KG1 (cell line): ENCODE measurements at places on chromosomes 13 and 19.

DNA sequence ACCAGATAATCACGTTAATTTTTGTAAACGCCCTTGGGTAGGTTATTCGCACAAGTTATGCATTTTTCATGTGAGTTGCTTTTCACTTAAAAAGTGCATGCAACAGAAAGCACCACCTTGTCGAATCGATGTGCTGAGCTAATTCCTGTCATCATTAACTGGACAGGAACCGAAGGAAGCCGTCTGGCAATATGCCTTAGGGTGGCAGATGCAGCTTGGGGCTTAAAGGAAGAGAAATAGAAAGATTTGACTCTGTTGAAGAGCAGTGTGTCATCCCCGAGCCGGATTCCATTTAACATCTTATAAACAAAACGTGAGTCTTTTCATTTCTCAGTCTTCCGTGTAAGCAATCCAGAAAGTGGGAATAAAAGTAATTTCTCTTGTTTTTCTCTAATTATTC, 70.0 kb downstream of the ATP11A start:
- no peak for DNase-seq

GRCh38 chr19:40465025-40465556, 454 bp downstream of the BLVRB start:
- DNase-seq, result peak; percentile 53

DNA sequence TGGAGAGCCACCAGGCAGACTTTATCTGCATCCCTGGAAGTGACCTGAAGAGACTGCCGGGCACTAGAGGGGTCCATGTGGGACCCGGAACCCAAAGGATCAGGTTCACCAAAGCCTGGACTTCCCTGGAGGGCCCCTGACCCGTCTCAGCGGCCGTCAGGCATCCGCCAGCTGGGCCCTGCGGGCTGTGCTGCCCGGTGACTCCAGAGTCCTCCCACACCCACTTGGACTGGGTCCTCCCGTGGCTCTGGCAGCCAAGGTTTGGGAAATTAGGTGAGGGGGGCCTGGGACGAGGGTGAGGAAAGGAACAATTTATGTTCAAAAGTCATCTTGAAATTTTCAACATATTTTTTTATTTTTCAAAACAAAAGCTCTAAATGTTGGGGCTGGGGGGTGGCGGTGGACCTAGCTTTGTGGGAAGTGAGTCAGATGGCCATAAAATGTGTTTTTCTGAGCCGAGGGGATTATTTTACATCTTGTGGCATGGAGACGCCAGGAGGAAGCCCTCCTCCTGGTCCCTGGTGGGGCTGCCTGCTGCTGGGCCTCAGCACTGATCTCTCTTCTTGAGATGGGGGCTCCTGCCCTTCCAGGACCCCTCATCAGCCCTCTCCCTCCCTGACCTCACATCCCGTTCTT, 20.2 kb downstream of the CEBPA start:
- no peak for DNase-seq

DNA sequence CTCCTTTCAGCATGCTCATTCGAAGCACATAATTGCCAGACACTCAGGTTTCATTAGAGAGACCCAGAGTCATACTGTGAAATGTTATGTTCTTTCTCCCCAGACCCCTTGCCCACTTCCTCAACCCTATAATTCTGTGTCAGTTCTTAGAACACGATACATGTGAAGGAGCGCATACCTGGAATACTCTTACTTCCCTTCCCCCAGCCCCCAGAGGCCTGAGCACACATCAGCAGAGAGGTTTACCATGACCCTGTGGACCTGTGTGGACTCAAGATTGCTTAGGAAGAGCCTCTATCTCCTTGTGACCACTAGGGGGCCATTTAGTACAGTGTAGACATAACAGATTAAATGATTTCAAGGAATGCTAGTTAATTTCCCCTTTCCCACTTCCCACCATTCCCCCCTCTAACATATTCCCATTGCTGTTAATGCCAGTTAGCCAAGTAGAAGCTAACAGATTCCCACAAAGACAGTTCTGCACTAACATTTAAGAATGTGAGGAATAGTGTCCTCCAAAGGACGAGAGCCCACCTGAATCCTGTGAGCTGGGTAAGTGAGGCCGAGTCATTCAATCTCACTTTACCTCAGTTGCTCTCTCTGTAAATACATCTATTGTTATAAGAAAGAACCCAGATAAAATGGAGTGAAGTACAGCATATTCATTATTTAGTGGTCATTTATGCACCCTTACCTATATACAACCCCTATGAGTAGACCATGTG, 154.2 kb upstream of the MAB21L1 start:
- DNase-seq, result no peak

DNA sequence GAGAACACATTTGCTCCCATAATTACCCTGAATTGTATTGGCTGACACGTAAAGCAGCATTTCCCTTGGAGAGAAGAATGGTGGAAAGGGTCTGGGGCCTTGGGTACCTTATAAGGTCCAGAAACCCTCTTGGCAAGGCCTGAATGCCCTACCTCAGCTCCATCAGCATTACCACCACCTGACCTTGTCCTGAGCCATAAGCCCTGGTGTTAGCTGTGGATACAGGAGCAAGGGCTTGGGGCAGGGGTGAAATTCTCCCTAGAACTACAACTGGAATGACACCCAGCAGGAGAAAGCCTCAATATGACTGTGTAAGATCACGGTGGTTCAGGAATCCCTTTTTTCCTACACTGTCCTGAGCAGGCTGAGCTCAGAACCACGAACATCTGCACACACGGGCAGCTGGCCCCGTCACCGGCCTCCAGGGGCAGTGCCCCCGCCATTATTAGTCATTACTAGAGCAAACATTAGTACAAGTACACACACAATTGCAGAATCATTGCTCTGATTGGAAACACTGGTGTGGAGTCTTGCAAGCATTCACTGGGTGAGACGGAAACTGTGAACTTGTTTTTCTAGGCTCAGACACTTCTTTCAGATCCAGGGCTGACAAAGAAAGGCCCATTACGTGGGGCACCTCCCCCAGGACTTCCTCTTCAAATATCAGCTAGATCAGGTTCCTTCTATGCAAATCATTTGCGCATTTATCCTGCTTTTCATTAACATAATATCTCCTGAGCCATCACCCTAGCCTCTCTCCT, 26.8 kb upstream of the MTIF3 start:
- DNase-seq, result no peak

GRCh38 chr13:95643571-95643935, 953 bp downstream of the DZIP1 start:
- no peak for DNase-seq

DNA sequence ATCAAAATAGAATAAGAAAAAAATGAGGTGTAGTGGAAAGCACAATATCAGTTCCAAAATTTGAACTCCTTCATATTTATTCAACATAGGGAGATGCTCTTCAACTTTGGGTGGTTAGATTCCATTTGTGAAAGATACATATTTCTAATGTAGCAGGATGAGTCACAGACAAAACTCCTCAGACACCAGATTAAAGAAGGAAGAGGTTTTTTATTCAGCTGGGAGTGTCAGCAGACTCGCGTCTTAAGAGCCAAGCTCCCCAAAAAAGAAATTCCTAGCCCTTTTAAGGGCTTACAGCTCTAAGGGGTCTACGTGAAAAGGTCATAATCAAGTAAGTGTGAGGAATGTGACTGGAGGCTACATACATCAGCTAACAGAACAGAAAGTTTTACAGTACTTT, 6.8 kb upstream of the ZNF765 start:
- no peak for DNase-seq

DNA sequence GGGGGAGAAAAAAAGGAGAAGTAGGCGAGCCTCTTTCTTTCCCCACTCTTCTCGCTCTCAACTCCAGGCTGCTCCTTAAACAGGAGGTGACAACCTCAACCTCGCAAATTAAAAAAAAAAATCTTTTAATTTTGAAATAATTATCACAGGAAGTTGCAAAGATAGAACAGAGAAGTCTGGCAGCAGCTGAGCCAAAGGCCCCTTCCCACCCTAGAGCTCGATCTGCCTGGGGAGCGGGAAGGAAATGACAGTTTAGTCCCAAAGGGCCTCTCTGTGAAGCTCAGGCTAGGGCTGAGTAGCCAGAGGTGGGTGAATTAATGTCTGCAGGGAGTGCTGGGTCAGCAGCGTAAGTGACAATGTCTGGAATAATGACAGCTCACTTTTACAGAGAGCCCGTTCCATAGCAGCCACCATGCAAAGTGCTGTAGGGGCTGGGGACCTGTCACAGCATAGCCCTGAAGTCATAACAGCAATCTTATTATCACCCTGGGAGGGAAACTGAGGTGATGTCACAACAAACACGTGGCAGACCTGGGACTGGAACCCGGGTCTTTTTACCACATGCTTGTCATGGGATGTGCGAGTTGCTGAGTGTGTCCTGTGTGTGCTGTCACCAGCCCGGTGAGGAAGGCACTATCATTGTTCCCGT, 8.8 kb upstream of the CD22 start:
- no peak for DNase-seq

DNA sequence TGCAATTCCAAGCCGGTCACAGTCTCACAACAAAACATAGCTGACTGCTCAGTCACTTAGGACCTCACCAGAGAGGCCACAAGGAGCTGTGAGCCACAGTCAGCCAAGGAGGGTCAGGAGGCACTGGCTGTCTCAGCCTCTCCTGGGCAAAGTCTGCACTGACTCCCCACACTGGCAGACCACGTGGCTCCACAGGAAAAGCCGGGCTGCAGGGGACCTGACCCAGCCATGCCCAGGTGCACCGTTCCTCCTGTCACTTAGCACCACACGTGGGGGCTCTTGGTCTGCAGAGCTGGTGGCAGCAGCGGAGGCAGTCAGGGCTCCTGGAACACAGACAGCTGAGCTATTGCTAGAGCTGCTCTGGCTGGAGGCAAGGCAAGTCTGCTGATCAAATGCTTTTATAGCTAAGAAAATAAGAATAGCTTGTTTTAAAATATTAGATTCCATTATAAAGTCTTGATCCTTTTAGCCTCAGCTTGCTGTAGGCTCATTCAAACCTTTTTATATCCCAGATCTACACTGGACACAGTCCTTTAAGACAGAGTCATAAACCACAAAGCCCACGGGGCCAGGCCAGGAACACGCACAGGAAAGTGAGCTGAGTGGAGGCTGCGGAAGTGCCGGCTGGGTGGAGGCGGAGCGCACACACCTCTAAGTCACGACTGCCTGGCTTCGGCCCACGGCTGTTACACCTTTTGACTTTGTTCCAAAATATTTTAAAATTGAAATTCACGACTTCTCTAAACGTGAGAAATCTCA, 744.1 kb downstream of the UQCRFS1 start:
- DNase-seq, result no peak

GRCh38 chr19:45216667-45217066, 28.5 kb downstream of the EXOC3L2 start:
- no peak for DNase-seq

DNA sequence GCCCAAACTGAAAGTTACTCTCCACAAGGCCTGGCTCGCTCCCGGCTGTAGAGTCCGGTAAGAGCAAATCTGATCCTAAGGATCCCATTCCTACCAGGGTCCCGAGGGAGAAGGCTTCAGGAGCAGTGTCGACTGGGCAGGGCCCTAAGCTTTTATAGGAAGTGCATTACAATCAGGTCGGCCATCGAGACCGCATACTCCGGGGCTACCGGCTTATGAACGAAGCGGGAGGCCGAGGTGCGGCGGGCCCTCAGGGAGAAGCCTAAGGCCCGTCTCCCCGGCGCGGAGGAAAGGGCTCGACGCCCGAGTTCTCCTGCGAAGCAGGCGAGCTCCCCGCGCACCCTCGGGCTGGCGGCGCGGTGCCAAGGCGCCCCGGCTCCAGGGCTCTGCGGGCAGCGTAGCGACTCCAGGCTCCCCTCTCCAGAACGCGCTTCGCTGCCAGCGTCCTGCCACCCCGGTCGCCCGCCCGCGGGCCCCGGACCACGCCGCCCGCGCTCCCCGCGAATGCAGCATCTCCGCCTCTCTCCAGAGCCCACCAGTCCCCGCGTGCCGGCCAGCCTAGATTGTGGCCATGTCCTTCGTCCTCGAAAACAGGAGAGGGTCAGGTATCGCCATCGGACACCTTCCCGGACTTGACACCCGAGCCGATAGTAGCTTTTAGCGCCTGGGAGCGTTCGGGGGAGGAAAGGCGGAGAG, 1.4 kb downstream of the EFNB2 start:
- no peak for DNase-seq

- no peak for DNase-seq
Measured at GRCh38 chr19:55606817-55607216, 1.4 kb downstream of the ZNF865 start.

DNA sequence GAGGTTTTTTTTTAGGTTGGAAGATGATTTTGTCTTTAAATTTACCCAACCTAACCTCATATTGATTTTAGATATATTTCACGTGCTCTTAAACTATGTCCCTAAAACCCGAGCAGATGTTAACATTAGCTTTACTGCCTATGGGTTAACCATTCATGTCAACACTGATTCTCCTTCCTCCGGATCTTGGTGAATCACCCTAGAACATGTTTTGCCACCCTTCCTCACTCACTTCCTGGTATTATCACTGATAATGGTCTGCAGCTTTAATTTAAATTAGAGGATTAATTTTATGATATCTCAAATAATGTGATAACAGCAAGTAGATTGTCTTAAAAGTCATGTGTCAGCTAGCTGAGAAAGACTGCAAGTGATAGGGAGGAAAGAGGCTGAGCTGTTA, 31.9 kb downstream of the HTR2A start:
- no peak for DNase-seq

DNA sequence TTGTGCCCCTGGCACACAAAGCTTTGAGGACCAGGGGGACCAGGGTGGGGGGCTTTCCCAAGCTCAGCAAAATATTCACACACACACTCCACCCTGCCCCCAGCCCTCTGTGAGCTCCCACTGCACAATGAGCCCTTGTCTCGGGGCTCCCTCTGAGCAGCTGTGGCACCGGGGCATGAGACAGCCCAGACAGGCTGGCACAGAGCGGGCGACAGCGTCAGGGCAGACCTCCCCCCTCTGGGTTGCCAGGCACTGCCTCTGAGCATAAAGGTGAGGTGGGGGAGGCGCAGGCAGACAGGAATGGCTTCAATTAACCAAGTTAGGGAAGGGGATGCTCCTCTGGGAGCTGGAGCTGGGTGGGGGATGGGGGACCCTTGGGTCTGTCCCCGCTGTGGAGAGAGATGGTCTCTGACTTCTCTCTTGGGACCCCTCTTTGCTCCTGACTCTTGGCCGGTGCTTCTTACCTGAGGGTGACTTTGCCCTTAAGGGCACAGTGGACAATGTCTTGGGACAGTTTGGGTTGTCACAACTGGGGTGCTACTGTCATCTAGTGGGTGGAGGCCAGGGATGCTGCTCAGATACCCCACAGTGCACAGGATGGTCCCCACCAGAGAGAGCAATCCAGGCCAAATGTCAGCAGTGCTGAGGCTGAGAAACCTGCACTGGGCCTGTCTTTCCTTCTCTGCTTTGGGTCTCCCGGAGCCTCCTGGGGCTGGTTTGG, 30.3 kb downstream of the LYL1 start:
- no peak for DNase-seq

DNA sequence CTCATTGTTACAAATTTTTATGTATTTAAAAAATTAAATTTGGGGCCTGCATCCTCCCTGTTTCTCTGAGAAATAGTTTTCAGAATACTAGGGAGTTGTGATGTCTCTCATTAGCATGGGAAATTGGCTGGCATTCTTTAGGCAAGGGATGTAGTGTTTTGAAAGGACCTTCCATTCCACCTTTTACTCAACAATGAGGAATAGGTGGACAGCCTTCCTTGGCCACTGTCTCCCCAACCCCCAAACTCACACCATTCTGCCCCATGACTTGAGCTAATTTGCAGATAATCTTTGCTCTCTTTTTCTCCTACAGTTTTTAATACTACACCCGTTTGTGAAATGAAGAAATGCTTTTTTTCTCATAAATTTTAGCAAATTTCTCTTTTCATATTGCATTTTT, 244.6 kb upstream of the SPRY2 start:
- no peak for DNase-seq

- peak; percentile 33 for DNase-seq
Measured at GRCh38 chr19:53871454-53871853, 3.8 kb downstream of the MYADM start.
